ENCODE measurements at places on chromosomes 2 and 18.
A peak's percentile ranks its signal among the peaks of the same experiment; 100 is the strongest.

- DNase-seq, result no peak
Observed at GRCh38 chr2:37633234-37633633, 38.2 kb downstream of the CDC42EP3 start.

DNA sequence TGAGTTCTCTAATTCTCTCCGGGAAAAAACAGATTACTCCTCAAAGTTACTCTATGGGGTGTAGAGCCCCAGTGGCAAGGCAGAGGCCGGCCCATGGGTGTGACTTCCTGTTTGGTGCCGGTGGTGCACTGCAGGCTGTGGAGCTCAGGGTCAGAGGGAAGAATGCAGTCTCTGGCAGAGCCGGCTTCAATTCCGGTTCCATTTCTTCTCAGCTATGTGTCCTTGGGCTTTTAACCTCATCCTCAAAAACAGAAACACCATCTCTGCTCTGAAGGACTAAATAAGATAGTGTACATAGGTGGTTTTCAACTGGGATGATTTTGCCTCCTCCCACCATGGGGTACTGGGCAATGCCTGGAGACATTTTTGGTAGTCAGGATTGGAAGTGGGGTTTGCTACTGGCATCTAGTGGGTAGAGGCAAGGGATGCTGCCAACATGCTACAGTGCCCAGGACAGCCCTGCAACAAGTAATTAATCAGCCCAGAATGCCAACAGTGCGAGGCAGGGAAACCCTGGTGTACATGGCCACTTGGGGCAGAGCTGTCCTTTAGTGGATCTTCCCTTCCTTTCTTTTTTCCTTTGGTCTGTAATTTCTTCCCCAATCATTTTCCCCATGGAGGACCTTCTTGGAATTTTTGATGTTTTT is 81.2 kb downstream of the INSIG2 start:
- no peak for DNase-seq

DNA sequence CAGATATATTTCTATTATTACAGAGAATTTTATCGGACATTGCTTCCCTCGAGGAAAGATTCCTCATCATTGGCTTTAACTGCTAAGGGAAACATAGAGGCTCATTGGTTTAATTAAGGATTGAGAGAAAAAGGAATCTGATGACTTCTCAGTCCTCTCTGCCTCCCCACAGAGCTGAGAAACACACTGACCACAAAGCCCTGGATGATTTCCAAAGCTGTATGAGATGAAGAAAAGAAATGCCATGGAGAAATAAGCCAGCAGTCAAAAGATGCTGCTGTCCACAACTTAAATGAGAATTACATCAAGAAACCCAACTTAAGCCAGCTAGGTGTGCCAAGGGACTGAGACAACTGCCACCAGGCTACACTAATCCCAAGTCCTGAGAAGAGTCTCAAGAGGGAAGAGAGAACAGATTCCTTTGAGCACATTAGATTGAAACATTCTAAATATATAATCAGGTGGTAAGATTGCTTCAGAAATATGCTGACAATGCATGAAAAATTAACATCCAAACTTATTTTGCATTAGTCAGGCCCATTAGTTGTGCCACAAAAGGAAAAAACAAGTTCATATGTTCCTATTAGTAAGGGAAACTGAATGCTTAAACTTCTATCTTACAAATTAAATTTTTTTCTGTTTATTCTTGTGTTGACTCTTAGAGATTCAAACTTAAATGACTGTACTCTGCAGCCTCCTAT is 308.1 kb upstream of the CYRIA start:
- DNase-seq, result no peak

DNA sequence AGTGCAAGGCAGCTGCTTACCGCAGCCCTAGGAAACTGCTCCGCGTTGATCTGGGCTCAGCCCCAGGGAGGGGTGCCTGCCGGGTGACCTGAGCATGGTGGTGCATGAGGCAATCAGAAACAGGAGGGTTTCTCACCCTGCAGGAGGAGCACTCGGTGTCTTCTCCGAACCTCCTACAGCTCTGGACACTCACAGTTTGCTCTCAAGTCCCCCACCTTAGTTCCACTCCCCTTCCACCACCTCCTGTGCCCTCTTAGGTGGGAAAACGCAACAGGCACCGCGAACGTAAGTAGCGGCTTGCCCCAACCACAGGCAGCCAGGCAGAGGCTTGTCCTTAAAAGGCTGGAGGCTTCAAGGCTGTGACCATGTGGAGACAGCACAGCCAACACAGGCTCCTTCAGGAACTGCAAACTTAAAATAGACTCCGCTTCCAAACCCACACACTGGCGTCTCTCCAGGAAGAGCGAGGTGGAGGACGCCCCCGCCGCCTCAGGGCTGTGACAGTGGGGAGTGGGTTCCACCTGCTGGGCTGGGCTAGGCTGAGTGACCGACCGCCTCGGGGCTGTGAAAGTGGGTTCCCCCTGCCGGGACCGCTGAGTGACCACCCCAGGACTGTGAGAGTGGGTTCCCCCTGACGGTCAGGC is 71.6 kb downstream of the NDUFA10 start:
- DNase-seq, result no peak

- DNase-seq, result no peak
Observed at GRCh38 chr18:59537579-59537978, 159.6 kb downstream of the CCBE1 start.

GRCh38 chr18:59002974-59003594 is 136.6 kb upstream of the SEC11C start:
- DNase-seq, result no peak

- no peak for DNase-seq
Observed at GRCh38 chr18:35236571-35237363, 4.1 kb upstream of the ZNF397 start.

- DNase-seq, result no peak
Observed at GRCh38 chr2:99386011-99386410, 48.8 kb downstream of the EIF5B start.

- DNase-seq, result no peak
Observed at GRCh38 chr18:61575419-61575818, 242.2 kb downstream of the CDH20 start.

GRCh38 chr2:201797175-201797840 is 9.0 kb upstream of the CDK15 start:
- no peak for DNase-seq

DNA sequence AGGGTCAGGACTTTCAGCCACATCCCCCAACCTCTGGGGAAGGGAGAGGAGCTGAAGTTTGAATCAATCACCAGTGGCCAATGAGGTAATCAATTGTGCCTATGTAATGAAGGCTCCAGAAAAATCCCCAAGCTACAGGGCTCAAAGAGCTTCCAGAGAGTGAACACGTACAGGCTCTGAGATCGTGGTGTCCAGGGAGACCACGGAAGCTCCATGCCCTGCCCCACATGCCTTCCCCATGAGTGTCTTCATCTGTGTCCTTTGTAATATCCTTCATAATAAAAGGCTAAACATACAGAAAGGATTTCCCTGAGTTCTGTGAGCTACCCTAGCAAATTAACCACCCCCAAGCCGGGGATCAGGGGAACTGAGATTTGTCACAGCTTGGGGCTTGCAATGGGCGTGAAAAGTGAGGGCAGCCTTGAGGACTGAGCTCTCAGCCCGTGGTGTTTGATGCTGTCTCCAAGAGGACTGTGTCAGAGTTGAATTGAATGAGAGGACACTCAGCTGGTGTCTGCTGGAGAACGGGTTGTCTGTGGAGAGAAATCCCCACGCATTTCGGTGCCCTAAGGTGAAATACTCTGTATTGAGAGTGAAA is 25.5 kb upstream of the TUBB6 start:
- no peak for DNase-seq

GRCh38 chr2:61949714-61950560 is 44.5 kb downstream of the COMMD1 start:
- no peak for DNase-seq

DNA sequence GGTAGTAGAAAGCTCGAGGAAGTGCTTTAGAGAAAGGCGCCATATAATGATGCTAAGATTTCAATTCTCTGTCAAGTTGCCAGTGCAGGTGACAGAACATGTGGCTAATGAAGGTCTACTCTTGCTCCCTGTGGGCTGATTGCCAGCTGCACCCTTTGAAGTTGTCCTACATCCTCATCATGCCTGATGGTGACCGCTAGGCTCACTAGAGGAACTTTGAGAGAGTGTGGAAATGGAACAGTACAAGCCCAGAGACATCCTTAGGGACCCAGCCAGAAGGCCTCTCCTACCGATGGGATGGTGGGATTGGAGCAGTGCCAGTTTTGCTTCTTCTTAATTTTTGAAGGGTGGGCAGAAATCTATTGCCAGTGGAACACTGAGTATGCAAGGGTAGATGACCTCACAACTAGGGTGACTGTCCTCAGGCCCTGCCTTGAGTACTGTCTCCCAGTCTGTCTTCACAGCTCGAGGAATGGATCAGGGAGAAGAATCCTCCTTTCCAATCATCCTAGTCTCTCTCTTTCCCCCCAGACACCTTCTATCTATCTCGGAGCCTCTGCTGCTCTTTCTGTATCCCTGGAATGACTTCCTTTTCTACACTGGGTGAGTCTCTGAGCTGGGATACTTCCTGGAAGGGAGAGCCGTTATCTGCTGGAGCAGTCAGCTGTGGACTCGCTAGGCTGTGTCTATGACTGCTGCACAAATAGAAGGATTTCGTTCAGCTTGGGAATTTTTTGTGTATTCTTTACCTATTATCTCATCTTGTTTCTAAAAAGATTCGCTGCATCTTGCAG is 33.5 kb downstream of the LGALSL start:
- no peak for DNase-seq

- DNase-seq, result no peak
Observed at GRCh38 chr2:239002954-239003623, 155.2 kb downstream of the TWIST2 start.

DNA sequence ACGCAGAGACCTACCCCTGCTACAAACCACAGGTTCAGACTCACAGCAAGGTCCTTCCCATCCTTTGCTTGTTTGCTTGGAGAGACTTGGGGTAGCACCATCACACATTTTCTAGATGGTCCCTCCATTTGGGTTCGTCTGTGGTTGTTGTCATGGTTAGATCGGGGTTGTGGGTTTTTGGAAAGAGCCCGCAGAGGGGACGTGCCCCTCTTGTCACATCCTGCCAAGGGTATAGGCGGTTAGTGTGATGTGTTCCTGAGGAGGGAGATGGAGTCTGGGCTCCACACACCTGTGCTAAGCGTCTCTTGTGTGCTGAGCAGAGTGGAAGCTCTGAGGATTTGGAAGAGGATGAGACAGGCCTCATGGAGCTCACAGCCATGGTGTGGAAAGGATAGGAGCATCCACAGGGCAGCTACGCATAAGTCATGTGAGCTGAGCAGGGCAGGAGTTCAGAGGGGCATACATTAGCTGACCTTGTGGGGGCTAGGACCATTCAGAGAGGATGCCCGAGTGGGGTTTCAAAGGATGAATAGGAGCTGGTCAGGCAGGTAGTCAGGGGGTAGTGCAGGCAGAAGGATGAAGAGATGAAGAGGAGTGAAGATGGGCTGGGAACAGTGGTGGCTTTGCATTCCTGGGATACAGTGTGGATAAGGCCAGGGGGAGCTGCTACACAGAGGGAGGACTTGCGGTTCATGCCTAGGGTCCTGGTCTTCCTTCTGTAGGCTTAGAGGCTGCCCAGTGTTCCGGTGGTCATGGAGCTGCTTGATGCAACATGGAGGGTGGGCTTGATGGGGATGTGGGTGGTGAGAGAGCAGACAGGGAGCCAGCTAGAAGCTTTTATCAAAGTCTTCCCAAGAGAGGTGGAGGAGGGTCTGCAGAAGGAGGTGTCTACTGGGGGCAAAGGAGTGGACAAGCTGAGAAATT is 62.9 kb downstream of the ACKR3 start:
- no peak for DNase-seq

DNA sequence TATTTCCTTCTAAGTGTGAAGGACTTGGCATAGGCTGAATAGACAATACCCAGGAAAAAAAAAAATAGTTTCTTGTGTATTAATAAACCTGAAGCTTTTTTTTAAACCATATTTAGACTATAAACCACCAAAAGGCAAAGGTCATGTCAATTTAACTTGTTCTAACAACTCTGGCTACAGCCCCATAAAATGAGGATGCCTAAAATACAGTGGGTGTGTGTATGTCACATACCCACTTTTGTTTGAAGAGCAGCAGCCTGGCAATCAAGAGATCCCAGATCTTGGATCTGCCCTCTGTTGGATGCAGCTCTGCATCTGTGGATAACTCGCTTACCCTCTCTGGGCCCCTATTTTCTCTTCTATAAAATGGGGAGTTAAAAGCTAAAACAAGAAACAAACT is 65.4 kb downstream of the SATB2 start:
- DNase-seq, result no peak

- DNase-seq, result no peak
Observed at GRCh38 chr2:3639015-3639630, 18.9 kb upstream of the ALLC start.

GRCh38 chr2:230907361-230908091 is 17.5 kb downstream of the GPR55 start:
- no peak for DNase-seq

GRCh38 chr2:85861180-85861579 is 27.6 kb downstream of the ST3GAL5 start:
- DNase-seq, result no peak

GRCh38 chr18:76720683-76721082 is 101.7 kb upstream of the ZNF236 start:
- DNase-seq, result no peak

DNA sequence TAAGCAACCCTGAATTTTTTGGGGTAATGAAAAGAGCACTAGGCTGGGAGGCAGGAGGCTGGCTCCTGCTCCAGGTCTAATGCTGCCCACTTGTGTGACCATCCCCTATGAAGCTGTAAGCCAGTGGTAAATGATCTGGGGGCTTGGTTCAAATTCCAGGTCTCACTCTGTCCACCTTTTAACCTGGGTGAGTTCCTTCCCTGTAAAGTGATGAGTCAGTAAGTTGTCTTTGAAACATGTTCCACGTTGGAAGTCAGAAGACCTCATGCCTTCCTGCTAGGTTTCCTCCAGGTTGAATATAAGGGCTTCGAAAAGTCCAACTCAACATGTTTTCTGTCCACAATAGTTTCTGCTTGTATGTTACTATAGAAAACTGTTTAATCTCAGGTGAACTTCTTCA is 160.9 kb upstream of the MYT1L start:
- no peak for DNase-seq

- DNase-seq, result no peak
Observed at GRCh38 chr2:187875261-187876141, 321.3 kb upstream of the TFPI start.

GRCh38 chr2:55175254-55176093 is 56.6 kb downstream of the CLHC1 start:
- peak; percentile 41 for DNase-seq

DNA sequence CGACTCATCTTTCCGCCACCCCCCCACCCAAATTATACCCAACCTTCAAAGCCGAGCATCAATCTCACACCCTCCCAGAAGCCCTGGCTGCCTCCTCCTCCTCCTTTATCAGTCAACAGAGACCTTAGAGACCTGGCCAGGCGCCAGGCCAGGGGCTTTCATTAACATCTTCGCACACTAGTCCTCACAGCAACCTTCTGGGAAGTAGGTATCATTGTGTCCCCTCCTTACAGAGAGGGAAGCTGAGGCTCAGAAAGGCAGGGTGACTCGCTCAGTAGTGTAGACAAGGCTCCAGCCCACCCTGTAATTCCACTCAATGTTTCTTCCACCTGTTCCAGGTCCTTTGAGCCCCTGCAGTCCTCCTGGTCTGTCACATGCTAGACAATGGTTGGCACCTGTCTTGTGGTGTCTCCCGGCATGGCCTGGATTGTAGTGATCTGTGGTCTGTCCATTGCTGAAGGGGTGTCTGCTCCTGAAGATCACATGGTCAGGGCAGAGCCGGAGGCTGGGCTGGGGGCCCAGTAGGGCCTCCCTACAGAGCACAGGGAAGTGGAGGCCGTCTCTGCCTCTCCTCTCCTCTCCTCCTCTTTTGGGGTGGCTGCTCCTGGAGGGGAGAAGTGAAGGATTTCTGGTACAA is 36.0 kb downstream of the KLHL29 start:
- no peak for DNase-seq

- DNase-seq, result no peak
Observed at GRCh38 chr18:48953104-48953706, 2.4 kb upstream of the SMAD7 start.
